ENCODE measurements at places on chromosomes 16 and 17.

GRCh38 chr17:62000186-62000585 lies 64.9 kb downstream of the MED13 start:
- DNase-seq: no peak

GRCh38 chr16:51407921-51408320 lies 256.9 kb upstream of the SALL1 start:
- DNase-seq: no peak

DNA sequence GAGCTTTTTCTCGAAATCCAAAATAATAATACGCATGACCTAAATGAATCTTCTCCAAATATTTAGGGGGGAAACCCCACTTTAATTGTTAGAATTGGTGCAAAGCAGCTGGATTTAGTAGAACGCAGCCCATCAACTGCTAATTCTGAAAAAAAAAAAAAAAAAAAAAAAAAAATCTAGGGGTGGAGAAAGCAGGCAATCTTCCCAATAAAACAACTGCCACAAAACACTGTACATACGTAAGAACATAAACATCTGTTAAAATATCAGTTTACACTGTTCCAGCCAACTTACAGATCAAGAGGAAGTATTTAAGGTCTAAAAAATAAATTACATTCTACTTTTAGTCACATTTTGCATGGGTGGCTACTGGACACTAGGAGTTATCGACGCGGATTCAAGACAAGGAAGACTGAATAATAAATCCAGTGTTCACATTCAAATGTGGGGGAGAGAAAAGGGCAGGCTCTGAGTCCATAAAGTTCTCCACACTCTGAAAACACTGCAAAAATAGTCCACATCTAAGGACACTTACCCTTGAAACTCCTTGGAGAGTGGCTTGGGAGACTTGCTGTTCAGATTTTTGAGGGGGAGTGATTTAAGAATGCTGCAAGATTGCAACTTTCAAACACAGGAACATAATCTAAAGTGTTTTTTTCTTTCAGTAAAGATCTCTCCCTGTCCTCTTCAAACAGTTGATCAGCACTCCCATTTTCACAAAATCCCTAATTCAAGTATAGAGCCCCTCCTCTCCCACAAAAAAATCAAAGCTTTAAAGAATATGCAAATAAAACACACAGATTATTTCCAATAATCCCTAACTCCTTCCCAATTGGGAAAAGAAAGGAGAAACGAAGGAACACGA lies 1.3 kb downstream of the APPBP2 start:
- DNase-seq: peak; percentile 15

- DNase-seq: no peak
Observed at GRCh38 chr17:79746889-79747507, 16.3 kb downstream of the ENPP7 start.

- no peak for DNase-seq
Observed at GRCh38 chr17:21345236-21345635, 30.9 kb upstream of the KCNJ12 start.

- no peak for DNase-seq
Observed at GRCh38 chr17:50586421-50587247, 26.1 kb downstream of the CACNA1G start.

DNA sequence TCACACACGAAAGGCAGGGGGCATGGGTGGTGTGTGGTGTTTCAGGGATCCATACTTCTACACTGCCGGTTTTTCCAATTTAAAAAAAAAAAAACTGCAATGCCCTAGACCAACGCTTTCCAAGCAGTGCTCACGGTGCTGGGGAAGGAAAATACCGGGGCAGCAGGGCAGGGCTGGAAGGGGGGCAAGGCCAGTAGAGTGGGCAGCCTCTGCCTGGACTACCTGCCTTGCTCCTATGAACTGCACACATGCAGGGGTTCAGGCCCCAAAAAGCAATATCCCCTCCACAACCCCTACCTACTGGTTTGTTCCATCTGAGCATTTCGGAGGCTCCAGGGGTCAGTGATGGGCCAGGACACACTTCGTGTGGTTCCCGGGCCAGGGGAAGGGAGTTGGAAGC lies 29.4 kb downstream of the RPH3AL start:
- no peak for DNase-seq

- peak; percentile 42 for DNase-seq
Observed at GRCh38 chr16:88527186-88527936, 42.8 kb upstream of the ZC3H18 start.

GRCh38 chr17:32283745-32284201 lies 18.1 kb downstream of the RHBDL3 start:
- DNase-seq: peak; percentile 57

- no peak for DNase-seq
Observed at GRCh38 chr17:78903101-78903779, at the start of gene CEP295NL. TSS of gene CEP295NL (minus strand) at chr17:78903201. CDS start at chr17:78901828, 1,373 bp downstream.

GRCh38 chr16:13898233-13898632 lies 21.7 kb upstream of the ERCC4 start:
- DNase-seq: no peak

DNA sequence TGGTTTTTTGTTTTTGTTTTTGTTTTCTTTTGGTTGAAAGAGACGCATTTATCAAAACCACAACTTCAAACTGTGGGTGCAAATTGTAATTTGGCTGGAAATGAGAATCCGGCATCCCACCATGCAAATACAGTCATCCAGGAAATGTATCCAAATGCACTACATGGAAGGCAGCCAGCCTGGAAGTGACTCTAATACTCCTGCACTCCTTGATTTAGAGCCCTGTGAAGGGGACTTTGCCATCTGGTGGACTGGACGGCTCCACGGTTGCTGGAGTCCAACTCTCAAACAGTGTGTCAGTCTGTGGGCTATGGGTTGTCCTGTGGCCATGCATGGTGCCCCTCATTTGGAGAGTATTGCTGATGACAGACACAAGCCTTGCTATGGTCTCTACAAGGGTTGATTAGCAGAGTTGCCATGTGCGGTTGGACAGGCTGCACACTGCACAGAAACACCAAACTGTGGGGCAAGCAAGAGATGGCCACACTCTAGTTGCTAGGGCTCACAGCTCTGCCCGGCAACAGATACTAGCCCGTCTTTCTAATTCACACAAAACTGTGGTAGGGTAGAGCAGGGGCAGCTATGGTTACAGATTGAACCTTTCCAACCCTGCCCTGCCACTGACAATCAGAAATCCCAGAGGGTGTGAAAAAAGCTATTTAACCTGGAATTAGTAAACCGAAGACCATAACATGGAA lies 62.4 kb downstream of the VAT1L start:
- peak; percentile 51 for DNase-seq

Measured in fibroblast of skin of right quadriceps (primary cell).